ENCODE measurements at places on chromosomes 2 and 18.

DNA sequence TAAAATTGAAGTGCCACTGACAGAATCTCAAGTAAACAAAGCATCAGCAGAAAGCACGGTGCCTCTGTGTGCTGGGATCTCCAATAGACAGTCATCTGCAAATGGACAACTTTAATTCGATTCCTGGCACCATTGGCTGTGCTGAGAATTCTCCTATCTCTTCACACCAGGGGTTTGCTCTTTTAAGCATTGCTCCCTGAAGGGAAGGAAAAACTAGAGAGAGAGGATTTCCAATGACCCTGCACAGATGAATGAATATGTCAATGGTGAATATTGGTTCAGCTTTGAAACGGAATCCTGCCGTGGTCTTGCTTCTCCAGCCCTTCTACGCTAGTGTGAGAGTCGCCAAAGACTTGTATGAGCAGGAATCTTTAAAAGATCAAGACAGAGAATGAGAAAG, 97.9 kb downstream of the FIGN start:
- no peak for DNase-seq

DNA sequence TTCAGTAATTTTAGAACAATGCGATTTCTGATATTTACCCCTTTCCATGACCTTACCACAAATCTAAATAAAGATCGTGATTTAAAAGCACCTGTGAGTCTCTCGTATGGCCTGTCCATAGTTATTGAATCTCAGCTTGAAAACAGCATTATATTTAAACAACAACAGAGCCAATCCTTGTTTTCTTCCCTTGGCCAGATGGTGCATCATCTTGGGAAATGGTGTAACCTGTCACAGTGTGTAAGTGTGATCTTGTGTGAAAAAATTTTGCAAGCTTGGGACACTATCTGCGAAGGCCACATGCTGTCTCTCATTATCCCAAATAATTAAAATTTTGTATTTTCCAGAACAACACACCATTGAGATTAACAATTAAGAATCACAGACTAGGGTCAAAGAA, 262.7 kb upstream of the SPHKAP start:
- DNase-seq, result no peak

- no peak for DNase-seq
These were observed 197.9 kb downstream of the LPIN1 start for GRCh38 chr2:11944311-11944710.

DNA sequence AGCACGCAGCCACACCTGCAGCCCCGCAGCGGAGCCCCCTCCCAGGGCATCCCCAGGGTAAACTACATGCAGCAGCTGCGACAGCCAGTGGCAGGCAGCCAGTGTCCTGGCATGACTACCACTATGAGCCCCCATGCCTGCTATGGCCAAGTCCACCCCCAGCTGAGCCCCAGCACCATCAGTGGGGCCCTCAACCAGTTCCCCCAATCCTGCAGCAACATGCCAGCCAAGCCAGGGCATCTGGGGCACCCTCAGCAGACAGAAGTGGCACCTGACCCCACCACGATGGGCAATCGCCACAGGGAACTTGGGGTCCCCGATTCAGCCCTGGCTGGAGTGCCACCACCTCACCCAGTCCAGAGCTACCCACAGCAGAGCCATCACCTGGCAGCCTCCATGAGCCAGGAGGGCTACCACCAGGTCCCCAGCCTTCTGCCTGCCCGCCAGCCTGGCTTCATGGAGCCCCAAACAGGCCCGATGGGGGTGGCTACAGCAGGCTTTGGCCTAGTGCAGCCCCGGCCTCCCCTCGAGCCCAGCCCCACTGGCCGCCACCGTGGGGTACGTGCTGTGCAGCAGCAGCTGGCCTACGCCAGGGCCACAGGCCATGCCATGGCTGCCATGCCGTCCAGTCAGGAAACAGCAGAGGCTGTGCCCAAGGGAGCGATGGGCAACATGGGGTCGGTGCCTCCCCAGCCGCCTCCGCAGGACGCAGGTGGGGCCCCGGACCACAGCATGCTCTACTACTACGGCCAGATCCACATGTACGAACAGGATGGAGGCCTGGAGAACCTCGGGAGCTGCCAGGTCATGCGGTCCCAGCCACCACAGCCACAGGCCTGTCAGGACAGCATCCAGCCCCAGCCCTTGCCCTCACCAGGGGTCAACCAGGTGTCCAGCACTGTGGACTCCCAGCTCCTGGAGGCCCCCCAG, 254.1 kb downstream of the GLI2 start:
- no peak for DNase-seq

DNA sequence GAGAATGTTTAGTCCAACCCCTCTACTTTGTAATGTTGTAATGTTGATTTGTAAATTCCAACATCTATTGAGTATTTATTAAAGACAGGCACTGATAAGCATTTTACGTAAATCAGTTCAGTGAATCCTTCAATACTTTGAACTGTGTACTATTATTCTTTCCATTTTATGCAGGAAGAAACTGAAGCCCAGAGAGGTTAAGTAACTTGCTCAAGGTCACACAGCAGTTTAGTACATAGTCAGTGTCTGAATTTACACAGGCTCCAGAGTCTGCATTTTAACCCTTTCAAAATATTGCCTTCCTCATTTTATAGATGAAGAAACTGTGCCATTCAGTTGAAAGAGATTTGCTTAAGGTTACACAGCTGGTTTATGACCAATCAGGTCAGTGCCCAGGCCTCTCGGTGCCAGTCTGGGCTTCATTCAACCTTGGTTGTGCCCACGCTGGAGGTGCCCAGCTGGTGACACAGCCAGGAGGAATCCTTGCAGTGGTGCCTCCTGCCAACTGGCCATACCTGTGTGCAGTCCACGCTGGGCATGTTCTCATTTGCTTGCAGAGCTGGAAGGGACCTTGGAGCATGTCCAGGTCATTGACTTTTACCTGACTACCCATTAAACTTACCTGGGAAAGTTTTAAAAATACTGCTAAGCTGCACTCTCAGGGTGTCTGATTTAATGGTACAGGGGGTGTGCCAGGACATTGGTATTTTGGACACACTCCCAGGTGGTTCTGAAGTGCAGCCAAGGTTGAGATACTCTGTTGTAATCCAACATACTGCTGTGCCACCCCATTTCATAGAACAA, 74.3 kb upstream of the CYRIA start:
- no peak for DNase-seq

- no peak for DNase-seq
These were observed 106.8 kb downstream of the ARHGAP28 start for GRCh38 chr18:6836331-6836730.

- DNase-seq, result no peak
These were observed 4.6 kb downstream of the MIB1 start for GRCh38 chr18:21745231-21745630.

- DNase-seq, result no peak
These were observed 30.1 kb upstream of the BZW1 start for GRCh38 chr2:200781616-200782015.

DNA sequence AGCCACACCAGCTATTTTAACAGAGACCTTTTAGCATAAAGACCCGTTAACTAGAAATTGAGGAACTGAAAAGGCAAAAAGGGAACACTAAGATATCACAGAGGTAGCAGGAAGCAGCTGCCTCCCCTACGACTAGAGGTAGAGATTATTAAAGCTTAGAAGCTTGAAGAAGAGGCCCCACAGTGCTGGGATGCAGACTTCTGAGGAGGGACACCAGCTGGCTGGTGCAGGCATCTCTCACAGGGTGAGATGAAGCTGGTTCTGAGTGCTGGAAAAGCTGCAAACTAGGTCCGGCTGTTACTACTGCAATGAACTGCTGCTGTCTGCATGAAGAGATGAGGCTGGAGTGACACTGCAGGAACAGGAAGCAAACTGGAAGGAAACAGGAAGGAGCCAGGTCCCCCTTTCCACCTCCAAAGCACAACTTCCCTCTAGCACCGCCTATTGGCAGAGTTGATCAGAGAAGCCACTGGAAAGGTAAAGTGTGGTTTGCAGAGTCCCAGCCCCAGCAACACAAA, 61.2 kb upstream of the MRPS9 start:
- DNase-seq, result no peak

- DNase-seq, result no peak
These were observed 8.7 kb downstream of the CEP68 start for GRCh38 chr2:65064728-65065552.

DNA sequence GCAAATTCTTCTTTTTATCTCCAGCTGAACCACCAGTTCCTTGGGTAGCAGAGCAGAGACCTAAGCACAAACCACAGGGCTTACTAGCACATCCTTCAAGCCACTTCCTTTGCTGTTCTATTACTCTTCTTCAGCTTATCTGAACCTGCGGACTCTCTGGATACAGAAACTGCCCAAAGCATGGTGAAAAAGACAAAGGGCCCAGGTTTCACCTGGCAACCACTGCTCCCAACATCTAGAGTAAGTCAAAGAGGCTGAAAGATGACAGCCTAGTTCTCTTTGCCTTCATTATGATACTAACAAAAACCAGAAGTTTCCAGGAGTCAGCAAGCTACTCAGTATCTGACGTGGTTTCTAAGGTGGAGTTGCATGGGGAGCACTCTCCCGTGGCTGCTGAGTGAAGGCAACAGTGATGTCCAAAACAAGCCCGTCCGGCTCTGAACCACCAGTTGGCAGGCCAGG, 43.4 kb downstream of the KANSL3 start:
- no peak for DNase-seq

- DNase-seq, result no peak
These were observed 106.4 kb upstream of the UGP2 start for GRCh38 chr2:63735263-63735662.

GRCh38 chr18:37299471-37300304, 265.9 kb downstream of the CELF4 start:
- DNase-seq, result peak; percentile 18

DNA sequence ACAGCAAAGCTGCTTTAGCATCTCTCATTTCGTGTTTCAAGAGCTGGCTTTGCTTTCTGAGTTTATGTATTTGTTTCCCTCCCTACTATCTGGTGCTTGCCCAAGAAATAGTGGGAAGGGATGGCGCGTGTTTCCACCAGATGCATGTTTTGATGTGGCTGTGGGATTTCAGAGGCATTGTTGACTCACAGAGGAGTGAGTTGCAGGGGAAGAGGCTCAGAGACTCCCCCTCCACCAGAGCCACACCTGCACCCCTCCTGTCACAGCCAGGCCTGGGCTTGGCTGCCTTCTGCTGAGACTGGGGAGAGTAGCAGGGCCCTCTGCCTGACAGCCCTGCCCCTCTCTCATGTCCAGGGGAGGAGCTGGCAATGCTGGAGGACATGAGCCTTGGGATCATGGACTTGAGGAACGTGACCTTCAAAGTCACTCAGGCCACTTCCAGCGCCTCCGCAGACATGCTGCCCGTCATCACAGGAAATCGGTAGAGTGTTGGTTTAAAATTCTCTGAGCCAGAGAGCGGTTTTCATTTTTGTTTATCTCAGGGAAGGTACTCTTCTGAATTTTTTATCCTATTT, 42.9 kb downstream of the COA5 start:
- DNase-seq, result no peak

DNA sequence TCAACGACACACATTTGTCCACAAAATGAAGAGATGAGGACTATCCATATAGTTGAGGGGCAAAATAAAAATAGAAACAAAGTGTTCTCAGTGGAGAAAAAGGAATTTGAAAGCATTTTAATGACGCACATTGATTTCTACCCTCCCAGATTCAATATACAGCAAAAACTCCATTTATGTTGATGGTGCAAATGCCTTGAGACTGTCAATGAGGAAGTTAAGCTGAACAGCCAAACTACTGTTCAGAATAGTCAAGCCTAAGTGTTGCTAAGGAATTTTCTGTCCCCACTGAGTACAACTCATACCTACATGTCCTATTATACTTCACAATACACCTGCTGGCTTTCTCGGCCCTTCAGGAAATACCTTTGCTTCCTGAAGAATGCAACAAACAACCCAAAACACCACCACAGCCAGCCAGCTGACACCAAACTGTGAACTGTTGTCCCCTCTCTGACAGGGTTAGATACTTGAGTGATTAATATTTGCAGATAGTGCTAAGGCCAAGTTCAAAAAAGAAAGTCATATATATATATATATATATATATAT, 27.8 kb upstream of the DARS1 start:
- no peak for DNase-seq

DNA sequence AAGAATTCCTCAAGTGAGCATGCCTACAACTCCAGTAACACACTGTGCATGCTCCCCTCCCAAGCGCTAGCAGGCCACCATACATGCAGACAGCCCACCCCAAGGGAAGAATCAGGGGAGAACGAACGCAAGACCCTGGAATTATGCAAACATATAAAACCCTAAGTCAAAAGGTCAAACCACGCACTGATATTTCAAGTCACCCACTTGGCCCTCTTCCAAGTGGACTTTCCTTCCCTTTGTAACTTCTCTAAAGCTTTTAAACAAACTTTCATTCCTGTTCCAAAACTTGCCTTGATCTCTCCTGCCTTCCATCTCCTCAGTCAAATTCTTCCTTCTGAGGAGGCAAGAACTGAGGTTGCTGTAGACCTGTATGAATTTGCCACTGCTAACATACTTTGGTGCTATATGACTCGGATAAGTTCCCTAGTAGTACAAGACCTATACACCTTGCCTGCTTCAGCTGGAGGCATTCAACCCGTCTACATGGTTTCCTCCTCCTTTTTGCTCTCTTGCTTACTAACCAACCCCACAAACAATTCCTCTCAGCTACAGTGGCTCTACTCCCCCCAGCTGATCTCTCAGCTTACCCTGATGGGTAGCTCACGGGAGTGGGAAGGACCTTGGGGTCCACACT, 11.1 kb upstream of the RPIA start:
- no peak for DNase-seq

DNA sequence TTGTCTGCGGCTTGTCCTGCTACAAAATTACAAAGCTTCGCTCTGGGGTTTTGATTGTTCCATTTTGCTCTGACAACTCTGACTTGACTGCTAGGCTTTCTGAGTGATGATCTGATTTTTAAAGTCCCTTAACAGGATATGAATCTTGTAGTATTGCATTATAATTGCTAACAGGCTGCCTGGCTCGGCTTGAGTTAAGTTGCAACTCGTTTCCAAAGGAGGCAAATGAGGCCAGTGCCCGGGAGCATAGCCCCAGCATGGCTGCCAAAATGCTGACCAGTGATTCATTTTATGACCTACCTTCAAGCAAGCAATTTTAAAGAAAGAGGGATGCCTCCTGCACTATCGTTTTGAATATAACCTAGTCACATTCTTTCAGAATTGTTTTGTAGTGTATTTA, 135.4 kb downstream of the COL6A3 start:
- no peak for DNase-seq

DNA sequence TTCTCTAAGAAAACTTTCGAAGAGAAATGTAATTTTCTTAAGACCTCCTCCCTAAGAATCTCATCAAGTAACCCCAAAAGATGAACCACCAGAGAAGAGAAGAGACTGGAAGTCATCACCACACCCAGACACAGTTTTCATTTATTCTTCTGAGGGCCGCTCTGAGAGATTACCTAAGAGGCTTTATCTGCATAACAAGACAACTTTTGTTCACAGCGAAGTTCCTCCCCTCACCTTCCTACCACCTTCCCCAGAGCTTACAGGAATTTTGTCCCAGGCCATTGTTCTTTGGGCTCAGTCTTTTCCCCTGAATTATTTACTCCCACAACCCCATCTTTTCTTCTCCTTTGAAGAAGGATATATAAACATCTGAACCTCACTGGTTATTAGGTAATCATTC, 92.8 kb downstream of the AKAIN1 start:
- DNase-seq, result no peak

GRCh38 chr2:31694444-31694843, 113.7 kb upstream of the SRD5A2 start:
- no peak for DNase-seq
